GOT3 (cell line): ENCODE measurements at places on chromosomes 6 and 20.

DNA sequence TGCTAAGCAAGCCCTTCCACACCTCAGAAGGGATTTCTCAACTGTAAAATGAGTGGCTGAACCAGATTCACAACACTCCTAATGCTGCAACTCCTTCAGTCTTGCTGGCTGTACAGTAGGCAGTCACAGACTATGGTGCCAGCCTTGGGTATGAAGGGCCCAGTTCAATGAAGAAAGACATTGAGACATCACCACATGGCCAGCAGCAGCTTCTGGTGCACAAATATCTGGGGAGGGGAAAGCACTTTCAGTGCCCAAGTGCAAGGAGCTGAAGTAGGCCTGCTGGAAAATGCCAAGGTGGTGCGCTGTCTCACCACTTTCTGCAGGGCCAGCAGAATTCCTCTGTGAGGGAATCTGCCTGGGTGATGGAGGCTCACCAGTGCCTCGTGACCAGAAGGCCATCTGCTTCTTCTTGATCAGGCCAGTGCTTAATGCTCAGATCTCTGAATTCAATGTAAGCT is 1.8 kb downstream of the PLA2G7 start:
- no peak for DNase-seq

DNA sequence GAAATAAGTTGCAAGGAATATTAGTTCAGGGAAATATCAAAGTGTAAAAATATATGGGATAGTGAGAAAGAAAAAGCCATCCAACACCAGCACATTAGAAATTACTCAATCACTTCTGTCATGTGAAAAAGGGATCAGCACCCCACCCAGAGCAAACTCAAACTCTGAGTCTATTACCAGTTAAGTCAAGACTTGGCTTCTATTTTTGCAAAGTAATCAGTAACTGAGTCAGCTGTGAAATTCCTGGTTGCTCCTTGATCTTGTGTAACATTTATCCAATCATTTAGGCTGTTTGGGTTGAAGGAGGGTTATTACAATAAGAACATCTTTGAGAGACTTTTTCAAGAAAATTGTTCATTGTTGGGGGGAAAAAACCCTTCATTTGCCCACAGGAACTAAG is 51.2 kb downstream of the SLC22A23 start:
- no peak for DNase-seq

- no peak for DNase-seq
These were observed 611.7 kb downstream of the UTRN start for GRCh38 chr6:144896871-144897270.

- DNase-seq, result no peak
These were observed 19.7 kb downstream of the ZBP1 start for GRCh38 chr20:57600320-57601210.

GRCh38 chr6:70099732-70100131 is 203.2 kb downstream of the COL9A1 start:
- DNase-seq, result no peak

GRCh38 chr6:48658915-48659314 is 547.9 kb upstream of the PTCHD4 start:
- no peak for DNase-seq

DNA sequence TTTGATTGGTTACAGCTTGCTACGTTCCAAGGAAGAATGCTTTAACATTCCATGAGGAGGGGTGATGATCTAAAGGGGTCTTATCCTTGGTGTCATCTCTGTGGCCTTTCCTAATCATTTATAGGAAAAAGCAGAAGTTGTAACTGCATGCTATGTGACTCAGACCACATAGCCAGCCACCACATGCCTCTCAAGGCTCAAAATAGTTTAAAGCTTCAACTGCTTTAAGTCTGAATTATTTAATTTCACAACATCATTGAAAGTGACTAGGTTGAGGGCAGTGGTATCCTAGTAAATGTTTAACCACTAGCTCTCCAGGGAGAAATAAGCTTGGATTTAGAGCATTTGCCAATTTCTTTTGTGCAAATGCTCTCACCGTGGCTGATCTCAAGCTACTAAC is 29.7 kb downstream of the MC3R start:
- DNase-seq, result no peak

GRCh38 chr20:13877793-13878192 is 93.0 kb downstream of the NDUFAF5 start:
- no peak for DNase-seq

DNA sequence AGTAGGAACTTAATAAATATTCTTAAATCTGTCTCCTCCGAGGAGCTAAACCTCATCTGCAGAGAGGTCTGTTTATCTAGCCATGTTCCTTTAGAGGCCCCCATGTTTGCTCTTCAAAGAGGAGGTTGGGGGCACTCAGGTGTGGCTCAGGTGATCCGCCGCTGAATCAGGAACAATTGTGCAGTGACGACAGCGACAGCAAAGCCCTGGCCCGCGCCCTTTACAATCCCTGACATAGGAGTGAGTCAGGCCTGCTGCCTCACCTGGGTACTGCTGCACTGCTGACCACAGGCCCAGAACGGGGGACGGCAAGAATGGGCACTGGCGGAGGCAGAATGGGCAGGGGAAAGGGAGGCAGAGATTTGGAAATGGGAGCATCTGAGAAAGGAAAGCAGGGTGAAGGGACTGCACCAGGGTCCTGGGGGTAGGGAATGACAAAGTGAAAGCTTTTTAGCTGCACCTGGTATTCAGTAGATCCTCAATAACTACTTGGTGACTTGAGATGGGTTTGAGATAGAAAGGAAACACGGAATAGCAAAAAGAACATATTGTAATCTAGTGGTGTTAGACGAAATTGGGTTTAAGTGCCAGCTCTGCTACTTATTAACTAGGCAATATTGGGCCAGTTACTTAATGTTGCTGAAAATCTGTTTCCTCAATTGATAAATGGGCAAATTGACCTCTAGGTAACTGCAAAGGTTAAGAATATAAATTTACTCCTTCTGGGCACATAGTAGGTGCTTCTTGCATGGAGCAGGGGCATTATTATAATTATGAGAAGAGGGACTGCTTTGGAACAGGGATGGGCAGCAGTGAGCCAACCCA is 5.4 kb upstream of the IER3 start:
- no peak for DNase-seq

- no peak for DNase-seq
These were observed 56.6 kb downstream of the SYTL3 start for GRCh38 chr6:158706369-158706982.

DNA sequence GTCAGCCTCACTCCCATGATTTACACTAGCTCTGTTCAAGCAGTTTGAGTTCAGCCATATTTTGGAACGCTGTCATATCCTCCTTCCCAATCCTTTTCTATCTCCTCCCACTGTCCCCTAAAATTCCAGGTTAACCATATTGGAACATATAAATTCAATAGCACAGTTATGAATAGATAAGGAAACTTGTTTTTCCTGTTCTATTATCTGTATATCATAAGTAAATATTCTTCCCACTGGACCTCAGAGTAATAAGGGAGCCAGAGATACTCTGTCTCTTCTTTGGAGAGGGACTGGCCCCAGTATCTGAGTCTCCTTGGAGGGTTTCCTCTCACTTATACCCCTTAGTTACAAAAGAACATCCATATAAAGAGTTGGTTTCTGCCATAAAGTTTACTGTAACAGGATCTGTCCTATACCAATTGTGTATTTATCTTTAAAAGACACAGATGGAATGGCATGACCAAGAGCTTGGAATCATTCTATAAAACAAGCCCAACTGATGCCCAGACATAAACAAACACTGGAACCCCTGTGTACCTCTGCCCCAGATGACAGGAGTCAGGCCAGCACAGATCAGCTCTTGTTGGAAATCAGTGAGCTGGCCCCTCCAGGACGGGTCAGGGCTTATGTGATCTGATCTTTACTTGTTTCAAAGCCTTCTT is 67.1 kb downstream of the EPB41L2 start:
- DNase-seq, result no peak

GRCh38 chr6:107398001-107398400 is 61.4 kb downstream of the PDSS2 start:
- no peak for DNase-seq

- no peak for DNase-seq
These were observed 586.5 kb downstream of the EPM2A start for GRCh38 chr6:145148776-145149175.

DNA sequence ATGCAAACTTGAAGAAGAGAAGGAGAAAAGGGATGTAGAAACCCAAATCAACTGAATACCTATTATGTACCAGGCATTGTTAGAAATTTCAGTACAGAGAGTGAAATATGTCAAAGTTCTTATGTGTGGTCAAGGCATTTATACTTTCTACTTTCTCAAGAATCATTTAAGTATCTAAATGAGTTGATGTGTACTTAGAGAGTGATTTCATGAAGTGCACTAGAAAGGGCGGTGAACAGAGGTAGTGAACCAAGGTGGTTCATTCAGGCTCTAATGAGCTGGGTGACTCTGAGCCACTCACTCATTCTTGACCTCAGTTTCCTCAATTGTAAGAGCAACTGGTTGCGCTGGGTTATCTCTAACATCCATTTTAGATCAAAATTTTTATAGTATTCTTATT is 3.3 kb downstream of the PDE7B start:
- no peak for DNase-seq
